ENCODE measurements at places on chromosomes 3 and 15.

- no peak for DNase-seq
Measured at GRCh38 chr3:42732196-42732828, 29.7 kb upstream of the HHATL start.

- DNase-seq: peak; percentile 63
Measured at GRCh38 chr15:99704444-99704838, 28.8 kb downstream of the LYSMD4 start.

- DNase-seq: no peak
Measured at GRCh38 chr15:83362706-83363105, 78.2 kb upstream of the BNC1 start.

DNA sequence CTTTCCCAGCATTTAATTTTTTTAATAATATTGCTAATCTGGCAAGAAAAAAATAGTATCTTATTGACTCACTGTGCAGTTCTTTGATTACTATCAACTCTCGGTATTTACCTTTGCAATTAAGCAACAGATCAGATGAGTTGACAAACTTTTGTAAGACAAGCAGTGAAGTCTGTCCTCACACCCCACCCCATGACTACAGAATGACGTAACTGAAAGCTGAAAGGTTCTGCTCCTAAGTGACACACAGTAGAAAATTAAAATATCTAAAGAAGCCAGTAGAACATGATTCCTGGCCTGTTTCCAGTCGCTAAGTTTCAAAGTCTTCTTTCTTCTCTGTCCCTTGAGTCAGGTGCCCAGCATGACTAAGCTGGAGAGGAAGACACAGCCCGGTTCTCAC, 135.5 kb downstream of the STT3B start:
- no peak for DNase-seq

DNA sequence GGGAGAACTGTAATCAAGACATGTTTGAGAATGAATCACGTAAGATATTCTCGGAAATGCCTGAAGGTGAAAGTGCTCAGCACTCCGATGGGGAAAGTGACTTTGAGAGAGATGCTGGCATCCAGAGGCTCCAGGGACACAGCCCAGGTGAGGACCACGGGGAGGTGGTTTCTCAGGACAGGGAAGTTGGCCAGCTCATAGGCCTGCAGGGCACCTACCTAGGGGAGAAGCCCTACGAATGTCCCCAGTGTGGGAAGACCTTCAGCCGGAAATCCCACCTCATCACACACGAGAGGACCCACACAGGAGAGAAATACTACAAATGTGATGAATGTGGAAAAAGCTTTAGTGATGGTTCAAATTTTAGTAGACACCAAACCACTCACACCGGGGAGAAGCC, 19.8 kb downstream of the ZSCAN2 start:
- DNase-seq: no peak

DNA sequence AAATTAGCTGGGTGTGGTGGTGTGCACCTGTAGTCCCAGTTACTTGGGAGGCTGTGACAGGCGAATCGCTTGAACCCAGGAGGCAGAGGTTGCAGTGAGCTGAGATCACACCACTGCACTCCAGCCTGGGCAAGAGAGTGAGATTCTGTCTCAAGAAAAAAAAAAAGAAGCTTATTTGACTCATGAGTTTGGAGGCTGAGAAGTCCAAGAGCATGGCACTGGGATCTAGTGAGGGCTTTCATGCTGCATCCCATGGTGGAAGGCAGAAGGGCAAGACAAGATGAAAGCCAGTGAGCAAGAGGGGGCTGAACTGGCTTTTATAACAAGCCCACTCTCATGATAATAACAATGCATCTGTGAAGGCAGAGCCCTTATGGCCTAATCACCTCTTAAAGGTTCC, 33.4 kb downstream of the SEC62 start:
- no peak for DNase-seq

- DNase-seq: no peak
Measured at GRCh38 chr3:195715583-195716266, 5.1 kb upstream of the MUC20 start.

- peak; percentile 29 for DNase-seq
Measured at GRCh38 chr3:124559846-124560574, 170.2 kb upstream of the UMPS start.

DNA sequence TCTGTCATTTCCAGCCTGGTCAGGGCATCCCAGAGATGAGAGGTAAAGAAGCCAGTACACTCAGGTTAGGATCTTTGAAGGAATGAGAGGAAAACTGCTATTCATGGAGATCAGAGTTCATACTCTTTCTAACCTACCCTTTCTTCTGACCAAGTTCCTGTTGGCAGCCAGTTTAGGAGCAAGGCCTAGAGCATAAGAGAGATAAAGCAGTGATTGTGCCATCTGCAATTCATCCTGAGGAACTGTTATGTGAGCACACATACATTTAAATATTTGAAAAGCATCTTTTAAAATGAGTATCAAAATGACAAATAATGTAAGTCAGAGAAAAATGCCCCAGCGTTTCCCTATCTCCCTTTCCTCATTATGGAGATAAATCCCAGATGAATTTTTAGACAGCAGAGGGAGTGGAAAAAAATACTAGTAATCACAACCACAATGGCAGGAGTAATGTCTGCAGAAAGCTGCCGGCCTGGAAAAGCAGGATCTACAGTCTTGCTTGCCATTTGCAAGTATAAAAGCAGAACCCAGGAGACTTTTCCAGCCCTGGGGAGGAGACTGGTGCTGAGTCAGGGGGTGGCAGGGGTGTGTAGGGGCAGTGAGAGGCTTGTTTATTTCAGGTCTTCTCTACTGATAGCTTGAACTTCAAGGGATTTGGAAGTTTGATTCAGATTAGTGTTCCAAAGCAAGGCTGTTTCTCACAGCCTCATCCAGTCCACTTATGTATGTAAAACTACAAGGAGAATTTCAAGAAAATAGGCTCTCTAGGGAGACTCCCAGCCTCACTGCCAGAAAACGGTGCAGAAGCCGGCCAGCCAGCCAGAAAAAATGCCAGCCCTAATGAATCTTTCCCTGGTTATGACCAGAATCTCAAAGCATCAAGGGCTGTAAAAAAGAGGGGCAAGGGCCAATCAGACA, 1052.4 kb downstream of the TUSC7 start:
- DNase-seq: no peak

GRCh38 chr15:97502038-97502437, 458.5 kb upstream of the ARRDC4 start:
- no peak for DNase-seq

GRCh38 chr15:94838281-94838680, 606.9 kb downstream of the MCTP2 start:
- DNase-seq: no peak

DNA sequence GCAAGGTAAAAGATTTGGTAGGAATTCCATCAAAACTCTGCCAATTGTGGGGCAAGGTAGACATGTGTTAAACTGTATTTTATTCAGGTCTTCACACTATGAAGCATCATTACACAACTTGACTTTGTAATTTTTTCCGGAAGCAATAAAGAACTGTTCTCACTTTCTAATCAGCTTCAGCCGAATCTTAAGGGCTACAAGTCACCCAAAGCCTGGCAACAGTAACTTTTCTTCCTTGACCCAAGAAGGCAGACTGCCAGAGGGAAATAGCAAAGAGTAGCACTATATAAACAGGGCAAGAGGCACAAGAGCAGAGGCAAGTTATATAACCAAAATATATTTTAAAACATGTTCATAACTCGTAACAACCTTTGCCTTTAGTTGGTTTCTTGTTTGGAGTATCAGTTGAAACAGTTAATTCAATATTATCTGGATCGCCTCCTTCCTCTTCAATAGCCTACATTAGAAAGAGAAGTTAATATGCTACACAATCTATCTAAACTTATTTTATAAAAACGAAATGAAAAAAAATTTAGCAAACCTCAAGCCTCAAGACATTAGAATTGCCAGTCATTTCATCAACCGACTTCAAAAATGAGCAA, 1.4 kb downstream of the SLTM start:
- DNase-seq: no peak

- no peak for DNase-seq
Measured at GRCh38 chr3:9430733-9431132, 33.3 kb downstream of the SETD5 start.

GRCh38 chr3:83302091-83302490, 1540.6 kb upstream of the GBE1 start:
- DNase-seq: no peak

DNA sequence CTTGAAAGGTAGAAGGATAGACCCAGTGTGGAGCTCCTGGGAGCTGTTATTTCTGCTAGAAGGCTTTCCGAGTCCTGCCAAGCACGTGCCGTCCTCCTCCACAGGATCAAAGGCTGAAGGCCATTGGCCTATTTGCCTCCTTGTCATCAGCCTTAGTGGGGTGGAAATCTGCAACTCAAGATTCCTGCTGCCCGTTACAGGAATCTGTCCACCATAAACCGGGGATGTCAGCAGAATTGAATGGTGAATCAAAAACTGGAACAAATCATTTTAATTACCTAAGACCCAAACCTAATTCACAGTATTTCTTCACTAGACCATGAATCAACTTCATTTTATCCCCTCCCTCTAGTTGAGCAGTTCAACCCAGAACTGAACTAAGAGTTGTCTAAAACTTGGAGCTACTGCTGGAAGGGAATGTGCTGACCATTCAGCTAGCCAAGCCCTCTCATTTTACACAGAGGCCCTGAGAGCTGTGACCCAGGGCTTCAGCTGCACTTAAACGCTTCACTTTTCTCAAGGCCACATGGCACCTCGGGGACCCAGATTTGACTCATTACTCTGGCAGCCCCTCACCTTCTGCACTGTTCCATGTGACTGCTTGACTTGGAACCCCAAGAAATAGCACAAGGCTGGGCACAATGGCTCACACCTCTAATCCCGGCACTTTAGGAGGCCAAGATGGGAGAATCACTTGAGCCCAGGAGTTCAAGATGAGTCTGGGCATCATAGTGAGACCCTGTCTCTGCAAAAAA, 36.8 kb upstream of the KIF23 start:
- DNase-seq: no peak

GRCh38 chr3:29949131-29949530, 657.3 kb upstream of the TGFBR2 start:
- no peak for DNase-seq

DNA sequence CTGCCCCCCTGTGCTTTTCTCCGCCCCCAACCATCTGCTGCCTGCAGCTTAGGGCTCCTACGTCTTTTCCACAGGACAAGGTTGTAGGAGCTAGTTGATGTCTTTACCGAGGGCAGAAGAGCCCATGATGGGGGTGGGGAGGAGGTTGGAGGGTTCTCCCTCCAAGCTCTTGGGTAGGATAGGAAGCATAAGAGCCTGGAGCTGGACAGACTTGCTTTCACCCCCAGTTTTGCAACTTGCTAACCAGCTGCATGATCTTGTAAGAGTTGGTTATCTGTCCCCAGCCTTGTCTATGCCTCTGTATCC, 856 bp downstream of the ABCF3 start:
- DNase-seq: no peak

DNA sequence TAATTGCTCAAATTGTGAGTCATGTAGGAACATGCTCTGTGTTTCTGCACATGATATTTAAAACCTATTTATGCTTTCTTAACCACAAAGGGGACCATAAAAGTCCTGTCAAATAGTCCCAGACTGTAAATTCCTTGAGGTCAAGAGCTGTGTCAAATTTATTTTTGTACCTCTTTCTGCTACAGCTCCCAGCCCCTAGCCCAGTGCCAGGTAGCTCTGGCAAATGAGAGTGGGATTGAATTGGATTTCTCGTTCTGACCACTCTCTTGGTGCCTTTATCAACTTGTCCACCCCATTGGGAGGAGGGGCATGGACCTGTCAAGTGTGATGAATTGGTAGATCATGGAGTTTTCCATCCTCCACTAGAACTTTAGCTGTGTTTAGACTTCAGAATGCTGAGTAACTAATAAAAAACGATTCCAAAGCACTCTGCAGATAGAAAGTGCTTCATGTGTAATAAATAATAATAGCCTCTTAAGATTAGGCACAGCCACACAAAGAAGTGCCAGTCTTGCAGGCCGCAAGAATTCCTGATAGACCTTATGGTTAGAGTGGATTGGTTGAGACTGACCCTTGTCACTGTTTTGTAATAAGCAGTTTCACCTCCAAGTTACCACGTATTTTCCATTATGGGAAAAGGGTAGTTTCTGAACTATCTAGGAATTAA, 120.4 kb downstream of the LPP start:
- DNase-seq: no peak

DNA sequence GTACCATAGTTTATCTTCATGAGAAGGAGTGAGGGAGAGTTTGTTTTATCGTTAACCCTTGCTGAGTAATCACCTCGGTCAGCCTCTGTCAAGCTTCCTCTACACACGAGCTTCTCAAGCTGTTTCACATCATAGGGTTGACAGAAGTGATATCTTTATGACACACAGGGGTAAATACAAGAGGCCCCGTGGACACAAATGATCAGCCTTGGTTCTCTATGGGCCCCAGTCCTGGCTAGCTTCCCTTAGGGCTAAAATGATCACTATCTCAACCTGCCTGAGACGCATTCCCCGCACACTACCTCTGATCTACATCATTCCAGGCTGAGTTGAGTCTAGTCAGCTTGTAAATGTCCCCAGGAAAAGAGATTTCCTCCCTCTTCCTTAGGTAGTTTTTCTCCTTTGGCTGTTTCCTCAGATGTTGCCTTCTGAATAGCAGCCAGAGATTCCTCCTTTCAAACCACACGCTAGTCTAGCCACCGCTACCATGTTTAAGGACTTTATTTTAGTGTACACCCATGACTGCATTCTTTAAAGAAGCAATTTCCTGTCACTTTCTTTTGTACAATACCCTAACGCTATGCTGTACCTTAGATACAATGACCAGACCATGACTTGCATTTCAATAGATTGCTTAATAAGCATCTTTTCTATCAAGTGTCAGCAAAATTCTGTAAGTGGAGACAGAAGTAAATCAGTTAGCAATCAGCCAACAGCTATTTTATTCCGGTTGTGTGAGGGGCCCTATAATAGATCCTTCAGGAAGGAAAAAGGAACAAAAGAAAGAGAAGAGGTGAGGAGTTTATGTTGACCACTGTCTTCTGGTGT, 35.1 kb upstream of the PPARG start:
- no peak for DNase-seq

DNA sequence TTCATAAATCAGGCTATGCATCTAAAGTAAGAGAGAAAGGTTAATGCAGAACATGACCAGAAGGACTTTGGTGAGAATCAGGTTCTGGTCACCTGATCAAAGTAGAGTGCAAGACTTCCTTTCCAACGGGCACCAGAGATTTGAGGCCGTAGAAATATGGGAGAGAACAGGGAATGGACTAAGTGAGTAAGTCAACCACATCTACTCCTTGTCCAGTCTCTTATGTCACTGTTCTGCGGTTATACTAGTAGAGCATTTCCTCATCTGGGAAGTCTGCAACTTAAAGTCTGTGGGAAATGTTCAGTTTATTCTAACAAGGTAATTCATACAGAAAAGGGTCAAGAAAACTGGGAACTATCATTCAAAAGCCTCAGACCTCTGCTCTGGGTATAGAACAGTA, 232.8 kb downstream of the CPNE4 start:
- no peak for DNase-seq

DNA sequence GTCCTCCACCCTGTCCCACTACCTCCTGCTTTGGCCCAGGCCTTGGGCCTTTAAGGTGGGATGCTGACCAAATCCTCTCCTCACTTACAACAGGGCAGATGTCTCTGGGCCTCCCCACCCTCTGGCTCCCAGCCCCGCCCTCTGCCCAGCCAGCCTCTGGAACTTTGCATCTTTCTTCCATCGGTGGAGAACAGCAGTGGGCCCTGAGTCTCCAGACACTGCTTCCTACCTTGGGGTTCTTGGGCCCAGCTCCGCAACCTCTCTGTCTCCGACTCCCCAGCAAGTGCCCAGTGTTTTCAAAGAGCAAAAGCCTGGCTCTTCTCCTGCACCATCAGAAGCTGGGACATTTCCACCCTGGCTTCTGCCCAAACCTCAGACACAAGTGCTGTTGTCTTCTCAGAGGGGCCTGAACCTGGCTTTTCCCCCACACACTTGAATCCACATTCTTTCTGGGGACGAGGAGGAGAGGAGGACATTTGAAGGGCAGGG, 33.1 kb downstream of the MRAS start:
- DNase-seq: no peak

- DNase-seq: no peak
Measured at GRCh38 chr3:50444213-50444612, 59.2 kb downstream of the CACNA2D2 start.

All from central memory CD4-positive, alpha-beta T cell (primary cell).